ENCODE measurements at places on chromosomes 6 and 20.

DNA sequence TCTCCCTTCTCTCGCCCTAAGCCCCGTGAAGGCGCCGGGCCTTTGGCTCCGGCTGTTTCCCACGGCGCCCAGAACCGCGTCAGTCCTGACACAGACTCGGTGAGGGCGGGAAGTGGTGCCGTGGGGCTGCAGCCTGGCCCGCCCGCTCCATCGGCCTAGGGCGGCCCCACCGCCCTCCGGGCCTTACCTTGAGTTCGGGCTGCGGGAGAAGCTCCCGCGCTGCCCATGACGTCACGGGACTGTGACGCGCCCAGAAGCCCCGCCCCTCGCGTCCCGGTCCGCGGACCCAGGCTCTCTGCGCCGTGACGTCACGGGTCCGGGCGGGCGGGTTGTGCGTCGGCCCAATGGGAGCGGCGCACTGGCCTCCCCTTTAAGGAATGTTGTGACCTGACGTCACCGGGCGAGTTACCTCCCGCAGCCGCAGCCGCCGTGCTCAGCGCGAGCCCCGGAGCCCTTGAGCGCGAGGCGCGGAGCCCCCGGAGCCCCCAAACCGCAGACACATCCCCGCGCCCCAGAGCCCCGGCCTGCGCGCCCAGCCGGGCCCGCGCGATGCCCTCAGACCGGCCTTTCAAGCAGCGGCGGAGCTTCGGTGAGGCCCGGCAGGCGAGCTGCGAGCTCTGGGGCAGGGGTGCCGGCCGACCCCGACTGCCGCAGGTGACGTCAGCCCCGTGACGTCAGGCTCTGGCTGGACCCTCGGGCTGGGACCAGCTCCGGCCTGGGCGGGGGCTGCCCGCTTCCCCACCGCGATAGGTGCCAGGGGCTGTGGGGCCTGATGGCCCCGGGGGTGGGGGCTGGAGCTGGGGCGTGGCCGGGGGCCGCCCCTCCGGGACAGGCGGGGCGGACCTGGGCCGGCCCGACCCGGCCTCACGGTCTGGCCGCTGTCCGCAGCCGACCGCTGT is at the start of gene MAP1LC3A:
MAP1LC3A (plus strand) TSS at position 399 of the 899 bp plus-strand sequence; CDS start at position 550, 151 bp downstream.
- peak; percentile 94 for DNase-seq

- no peak for DNase-seq
Observed at GRCh38 chr20:32749914-32750637, 6.8 kb upstream of the COMMD7 start.

DNA sequence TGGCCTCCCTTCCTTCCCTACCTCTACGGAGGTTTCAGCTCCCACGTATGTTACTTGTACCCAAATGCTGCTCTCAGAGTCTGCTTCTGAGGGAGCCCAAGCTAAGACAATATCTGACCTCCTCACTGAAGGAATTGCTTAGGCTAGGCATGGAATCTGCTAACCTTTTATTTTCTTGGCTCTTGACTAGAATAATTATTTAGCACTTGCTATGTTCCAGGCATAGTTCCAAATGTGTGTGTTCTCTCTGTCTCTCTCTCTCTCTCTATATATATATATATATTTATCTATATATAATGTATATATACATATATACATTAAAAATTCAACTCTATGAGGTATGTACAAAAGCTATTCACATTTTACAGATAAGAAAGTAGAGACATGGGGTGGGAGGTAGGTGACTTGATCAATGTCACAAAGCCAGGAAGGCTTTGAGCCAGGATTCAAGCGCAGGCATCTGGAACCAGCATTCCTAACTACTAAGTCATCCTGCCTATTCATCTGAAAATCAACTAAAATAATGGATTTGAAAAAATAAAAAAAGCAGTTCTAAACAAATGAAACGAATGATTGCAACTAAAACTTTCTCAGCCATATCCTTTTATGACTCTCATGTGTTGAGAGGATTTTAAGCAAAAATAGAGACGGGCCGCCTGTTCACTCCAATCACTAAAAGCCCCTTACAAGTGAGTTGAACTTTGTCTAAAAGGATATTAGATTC is 189.7 kb upstream of the JAG1 start:
- DNase-seq = no peak

- no peak for DNase-seq
Observed at GRCh38 chr6:118318648-118319047, 229.4 kb upstream of the PLN start.

All from gastrocnemius medialis (tissue), 4 donors.